ENCODE measurements at places on chromosomes 3 and 15. TPM values are rescaled to one million over a fixed set of nuclear protein-coding genes. Genes with fewer than 3 reads are reported as not detected.

The GPR176 gene
- not detected for total RNA-seq

The RUBCN gene
- 63.8 TPM for total RNA-seq

The CHRNA7 gene
- not detected for total RNA-seq

The TMEM207 gene
- not detected for total RNA-seq

The IL5RA gene
- not detected for total RNA-seq

The CRYGS gene
- total RNA-seq, result 10.0 TPM

The KNG1 gene
- total RNA-seq, result not detected

The GNB5 gene
- total RNA-seq, result 48.5 TPM

The OIP5 gene
- total RNA-seq, result 7.0 TPM

The SYNPR gene
- not detected for total RNA-seq

The CD86 gene
- total RNA-seq, result 0.83 TPM

DNA sequence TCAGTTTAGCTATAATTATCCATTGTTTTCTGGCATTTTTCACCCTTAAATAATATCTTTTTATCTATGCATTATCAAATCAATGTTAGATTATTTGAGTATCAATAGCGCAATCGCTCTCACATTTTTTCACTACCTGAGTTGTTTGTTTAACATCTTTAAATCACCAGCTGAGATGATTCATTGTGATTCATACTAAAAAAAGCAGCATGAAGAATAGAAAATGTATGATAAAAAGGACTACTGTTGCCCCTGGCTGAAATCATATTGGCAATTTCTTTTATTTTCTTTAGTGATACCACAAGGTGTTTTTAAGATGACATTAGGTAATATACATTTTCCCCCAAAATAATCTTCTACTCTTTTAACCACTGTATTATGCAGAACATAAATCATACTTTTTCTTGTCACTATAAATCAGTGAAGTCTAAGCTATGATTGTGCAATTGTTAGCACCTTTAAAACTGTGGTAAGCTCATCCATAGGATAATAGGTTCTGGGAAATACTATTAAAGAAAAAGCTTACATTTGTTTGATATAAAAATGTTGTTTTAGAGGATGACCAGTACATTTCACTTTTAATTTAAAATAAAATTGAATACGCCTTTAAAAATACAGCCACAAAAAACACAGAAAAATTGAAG lies 889.1 kb downstream of the NAALADL2 start:
- DNase-seq, result no peak

DNA sequence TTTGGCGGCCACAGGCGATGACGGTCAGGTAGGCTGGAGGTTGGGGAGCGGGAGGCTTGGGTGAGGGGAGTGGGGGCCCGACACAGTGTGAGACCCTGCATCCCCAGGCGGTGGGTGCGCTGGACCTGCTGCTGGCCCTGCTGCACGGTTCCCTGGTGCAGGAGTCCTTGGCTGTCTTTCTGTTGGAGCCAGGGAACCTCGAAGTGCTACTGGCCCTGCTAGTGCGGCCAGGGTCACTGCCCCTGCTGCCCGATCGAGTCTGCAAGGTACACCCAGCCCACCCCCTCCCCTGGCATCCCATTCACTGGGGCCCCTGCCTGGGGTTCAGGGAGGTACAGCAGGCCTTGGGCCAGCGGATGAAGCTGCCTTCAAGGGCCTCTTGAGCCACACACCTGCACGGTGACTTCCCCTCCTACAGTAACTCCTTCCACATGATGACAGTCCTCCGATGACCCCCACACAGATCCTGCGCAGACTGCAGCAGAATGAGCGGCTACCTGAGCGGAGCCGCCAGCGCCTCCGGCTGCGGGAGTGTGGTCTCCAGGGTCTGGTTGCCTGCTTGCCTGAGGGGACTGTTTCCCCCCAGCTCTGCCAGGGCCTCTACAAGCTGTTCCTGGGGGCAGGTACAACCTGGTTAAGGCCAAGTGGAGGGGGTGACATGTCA lies 19.5 kb downstream of the NBEAL2 start:
- DNase-seq, result no peak

DNA sequence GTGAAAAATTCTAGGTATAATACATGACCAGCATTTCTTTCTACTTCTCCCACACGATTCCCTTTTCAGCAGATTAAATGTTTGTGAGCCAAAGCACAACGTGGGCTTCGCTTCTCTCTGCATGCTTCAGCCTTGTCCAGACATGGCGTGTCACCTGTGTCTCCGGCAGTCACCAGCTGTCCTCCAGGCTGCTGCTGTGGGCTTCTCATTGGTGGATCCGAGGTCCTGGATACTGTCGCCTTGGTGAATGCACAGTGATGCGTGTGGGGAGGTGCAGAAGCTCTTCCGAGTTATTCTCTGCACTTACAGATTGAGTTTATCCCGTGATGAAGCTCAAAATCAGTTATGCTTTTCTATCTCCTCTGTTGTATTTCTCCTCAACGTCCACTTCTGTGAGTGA lies 23.0 kb upstream of the GOLGA8J start:
- DNase-seq, result no peak

- DNase-seq, result no peak
Measured at GRCh38 chr3:27208961-27209616, 160.1 kb downstream of the NEK10 start.

- no peak for DNase-seq
Measured at GRCh38 chr3:125587039-125587648, 8.2 kb downstream of the OSBPL11 start.

- DNase-seq, result no peak
Measured at GRCh38 chr3:168081171-168081771, 14.5 kb downstream of the GOLIM4 start.

- DNase-seq, result no peak
Measured at GRCh38 chr15:99424131-99424571, 141.6 kb upstream of the MEF2A start.

DNA sequence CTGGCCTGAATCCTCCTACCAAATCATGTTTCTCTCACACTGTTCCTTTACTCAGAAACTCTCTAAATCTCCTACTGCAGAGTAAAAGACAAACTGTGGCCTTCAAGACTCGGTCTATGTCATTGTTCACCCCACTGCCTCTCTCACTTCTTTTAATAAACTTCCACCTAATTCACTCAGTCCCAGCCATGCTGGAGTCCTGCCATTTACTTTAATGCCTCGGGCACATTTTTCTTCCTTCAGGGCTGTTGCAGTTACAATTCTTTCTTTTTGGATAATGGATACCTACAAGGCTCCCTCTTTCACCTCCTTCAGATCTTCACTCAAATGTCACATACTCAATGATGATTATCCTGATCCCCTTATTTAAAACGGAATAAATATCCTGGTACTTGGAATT lies 955.6 kb downstream of the ROBO1 start:
- no peak for DNase-seq

GRCh38 chr3:32913790-32914446 lies 37.5 kb upstream of the CCR4 start:
- no peak for DNase-seq

DNA sequence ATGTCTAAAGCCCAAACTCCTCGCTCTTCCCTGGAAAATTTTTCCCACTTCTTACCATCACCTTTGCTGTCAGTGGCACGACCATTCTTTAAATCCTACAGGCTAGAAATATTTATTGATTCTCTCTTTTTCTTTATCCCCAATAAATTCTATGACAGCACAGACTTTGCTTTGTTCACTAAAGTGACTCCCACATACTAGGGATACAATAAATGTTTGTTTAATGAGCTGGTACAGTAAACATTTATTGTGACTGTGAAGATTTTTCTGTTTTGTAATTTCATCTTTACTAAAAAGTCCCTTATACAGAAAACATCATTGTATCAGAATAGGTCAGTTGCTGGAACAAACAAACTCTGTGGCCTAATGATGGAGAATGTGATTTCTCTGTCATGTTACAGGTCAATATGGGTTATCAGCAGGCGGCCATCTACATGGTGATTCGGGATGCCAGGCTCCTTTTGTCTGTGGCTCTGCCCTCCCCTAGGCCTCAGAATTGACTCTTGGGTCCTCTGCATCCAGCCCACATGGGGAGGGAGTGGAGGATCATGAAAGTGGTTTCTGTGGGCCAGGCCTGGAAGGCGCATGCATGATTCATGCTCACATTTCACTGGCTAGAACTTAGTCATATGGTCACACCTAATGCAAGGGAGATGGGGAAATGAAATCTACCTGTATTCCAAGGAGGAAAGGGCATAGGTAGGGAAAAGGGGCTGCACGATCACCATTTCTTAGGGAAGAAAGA lies 22.7 kb upstream of the KNG1 start:
- DNase-seq, result no peak

- no peak for DNase-seq
Measured at GRCh38 chr3:42657675-42658074, 4.2 kb downstream of the ZBTB47 start.

DNA sequence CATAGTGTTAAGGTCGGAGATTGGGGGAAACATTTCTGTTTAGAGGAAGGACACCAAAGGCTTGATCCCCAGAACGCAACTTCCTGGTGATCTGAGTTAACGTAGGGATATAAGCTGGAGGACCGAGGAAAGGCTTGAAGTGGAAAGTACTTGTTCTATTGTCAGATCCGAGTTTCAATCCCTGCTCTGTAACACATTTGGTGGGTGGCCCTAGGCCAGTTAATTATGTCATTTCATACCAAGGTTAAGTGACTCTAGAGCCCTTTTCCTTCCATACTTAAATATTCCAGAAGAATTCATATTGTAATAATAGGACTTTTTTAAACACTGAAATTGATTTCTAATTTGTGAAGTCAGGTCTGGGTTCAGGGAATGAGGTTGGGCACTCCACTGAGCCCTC lies 80.9 kb downstream of the RPLP1 start:
- DNase-seq, result no peak

- DNase-seq, result no peak
Measured at GRCh38 chr15:34851751-34852150, 56.4 kb upstream of the ACTC1 start.

DNA sequence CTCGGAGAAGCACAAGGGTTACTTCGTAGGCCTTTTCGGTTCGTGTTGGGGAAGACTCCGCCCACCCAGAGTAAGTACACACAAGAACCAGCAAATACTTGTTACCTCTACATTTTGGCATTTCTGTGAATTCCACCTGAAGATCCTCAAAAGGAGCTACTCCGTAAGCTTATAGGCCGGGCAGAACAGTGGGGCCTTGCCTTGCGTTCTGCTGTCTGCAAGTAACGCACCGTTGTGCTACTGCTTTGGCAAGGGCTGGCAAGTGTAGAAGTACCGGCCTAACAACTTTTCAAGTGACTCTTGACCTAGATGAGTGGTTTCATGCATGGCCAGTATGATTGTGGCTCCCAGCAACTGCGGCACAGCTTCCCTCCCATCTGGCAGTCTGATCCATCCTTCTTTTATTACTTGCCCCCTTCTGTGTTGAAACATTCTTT lies 6.4 kb upstream of the DNAAF4 start:
- DNase-seq, result no peak

- no peak for DNase-seq
Measured at GRCh38 chr15:70932397-70932796, 39.8 kb downstream of the LRRC49 start.

GRCh38 chr15:41512940-41513505 lies 604 bp downstream of the LTK start:
- no peak for DNase-seq

- no peak for DNase-seq
Measured at GRCh38 chr3:194584320-194584776, 48.9 kb downstream of the TMEM44 start.

DNA sequence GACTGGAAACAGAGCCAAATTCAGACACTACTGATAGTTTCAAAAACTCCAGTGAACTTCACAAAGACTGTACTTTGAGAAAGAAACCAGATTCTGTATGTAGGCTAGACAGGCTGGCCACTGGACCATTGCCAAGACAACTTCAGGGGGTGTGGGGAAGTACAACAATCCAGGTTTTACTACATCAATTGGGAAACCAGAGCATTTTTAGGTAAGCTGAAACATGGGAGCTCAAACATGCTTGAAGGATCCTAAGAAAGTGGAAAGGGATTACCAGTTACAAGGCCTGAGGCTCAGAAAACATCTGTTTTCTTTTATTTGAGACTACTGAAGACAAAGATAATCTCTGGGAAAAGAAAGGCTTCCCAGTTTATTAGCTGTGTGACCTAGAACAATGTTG lies 26.9 kb upstream of the ZNF280D start:
- no peak for DNase-seq

DNA sequence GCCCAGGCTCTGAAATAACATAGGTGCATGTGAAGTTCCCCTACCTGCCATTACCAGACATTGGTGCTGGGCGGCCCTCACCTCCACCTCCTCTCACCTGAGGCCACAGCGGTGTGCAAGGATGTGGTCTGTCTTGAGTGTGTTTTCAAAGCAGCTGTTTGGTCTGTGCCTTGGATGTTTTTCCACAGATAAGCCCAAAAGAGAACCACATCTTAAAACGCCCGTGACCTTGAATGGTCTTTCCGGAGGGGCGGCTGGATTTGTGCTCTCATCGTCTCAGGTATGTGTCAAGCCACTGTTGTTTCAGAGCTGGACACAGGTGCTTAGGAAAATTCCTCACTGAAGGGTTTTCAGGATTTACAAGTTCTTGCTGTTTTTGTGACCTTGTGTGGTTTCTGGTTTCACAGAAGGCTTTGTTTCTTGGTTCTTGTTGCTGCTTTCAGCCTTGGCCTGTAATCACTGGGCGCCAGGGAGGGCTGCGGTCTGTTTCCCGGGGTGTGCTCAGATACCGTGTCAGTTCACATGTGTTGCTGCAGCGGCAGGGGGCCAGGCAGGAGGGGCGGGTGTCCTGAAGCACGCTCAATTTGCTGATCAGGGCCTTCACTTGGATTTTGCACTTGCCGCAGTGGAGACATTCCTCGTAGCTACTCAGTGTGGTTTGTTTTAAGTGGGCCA lies 128.4 kb downstream of the IGF1R start:
- DNase-seq, result no peak

- DNase-seq, result no peak
Measured at GRCh38 chr3:155243512-155243921, 50.0 kb downstream of the STRIT1 start.

- no peak for DNase-seq
Measured at GRCh38 chr15:89775815-89776214, 317 bp upstream of the MESP2 start.

GRCh38 chr3:147419781-147420224 lies 10.6 kb downstream of the ZIC1 start:
- DNase-seq, result no peak

DNA sequence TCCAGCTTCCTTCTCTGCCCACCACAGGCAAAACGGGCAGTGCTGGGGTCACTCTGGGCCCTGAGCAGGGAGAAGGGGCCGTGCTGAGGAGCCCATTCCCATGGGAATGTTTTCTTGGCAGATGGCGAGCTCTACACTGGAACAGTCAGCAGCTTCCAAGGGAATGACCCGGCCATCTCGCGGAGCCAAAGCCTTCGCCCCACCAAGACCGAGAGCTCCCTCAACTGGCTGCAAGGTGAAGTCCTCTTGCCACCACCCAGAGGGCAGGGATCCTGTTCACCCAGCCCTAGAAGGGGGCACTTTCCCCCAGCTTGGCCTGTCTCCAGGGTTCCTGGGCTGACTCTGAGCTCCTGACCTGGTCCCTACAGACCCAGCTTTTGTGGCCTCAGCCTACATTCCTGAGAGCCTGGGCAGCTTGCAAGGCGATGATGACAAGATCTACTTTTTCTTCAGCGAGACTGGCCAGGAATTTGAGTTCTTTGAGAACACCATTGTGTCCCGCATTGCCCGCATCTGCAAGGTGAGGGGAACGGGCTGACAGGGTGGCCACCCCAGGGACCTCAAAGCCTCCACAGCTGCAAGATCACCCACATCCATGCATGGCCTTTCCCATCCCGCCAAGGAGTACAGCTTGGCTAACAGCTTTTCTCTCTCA lies 12.4 kb downstream of the CIB1 start:
- DNase-seq, result no peak

Measured in naive thymus-derived CD8-positive, alpha-beta T cell (primary cell).